ENCODE measurements at places on chromosomes 6 and 20.

- no peak for DNase-seq
Observed at GRCh38 chr6:13681305-13682061, 30.2 kb downstream of the RANBP9 start.

DNA sequence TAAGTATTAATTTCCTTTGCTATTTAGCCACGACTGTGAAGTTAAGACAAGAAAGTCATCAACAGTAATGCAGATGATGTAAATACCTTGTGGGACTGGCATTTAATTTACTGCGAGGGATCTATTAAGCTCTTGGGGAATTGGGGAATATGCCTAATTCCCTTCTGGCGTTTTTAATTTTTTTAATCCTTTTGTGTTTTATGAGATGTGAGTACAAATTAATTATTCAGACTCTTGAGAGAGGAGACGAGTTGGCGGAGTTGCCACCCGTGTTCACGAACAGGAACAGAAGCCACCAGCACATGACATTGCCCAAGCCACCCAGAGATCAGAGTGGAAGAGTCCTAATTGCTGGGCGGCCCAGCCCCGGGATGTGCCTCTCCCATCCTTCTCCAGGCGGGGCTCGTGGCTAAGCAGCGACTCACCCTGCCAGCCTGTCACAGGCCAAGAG is 533 bp upstream of the CRYBG1 start:
- no peak for DNase-seq

GRCh38 chr6:43070028-43070632 is 6.0 kb upstream of the PTK7 start:
- no peak for DNase-seq

GRCh38 chr6:16058201-16058928 is 70.5 kb upstream of the MYLIP start:
- no peak for DNase-seq

DNA sequence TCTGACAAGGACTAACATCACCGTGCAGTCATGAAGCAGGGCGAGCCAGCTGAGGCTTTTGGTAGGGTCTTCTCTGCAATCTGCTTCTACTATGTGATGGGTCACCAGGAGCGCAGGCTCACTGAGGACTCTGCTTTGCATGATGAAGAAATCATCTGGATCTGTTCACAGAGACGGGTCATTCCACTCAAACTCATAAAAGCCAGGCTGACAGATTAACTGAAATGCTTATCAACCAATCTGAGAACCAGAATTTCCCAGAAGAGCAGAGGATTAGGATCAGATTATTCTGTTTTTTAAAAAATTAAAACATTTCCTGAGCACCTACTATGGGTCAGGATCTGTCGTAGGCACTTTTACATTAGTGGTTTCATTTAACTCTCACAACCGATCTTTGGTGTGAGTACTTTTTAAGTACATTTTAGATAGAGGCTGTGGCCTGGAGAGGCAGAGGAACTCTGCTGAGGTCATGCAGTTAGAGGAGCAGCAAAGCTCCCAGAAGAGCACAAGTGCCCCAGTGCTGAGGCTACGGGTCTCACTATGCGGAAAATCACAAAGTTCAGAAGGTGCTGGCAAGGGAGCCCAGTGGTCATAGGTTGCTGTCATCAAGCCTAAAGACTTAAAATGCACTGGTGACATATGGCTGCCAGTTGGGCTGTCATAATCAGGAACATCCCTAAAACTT is 109.1 kb downstream of the BACH2 start:
- DNase-seq: no peak

- no peak for DNase-seq
Observed at GRCh38 chr6:96841345-96841744, 4.1 kb upstream of the GPR63 start.

All from dorsolateral prefrontal cortex (tissue), 122 donors.